Gastrocnemius medialis (tissue), 4 donors: ENCODE measurements at places on chromosomes 4 and X. TPM values are rescaled to one million over a fixed set of nuclear protein-coding genes. Genes with fewer than 3 reads are reported as not detected.

- H3K4me1 ChIP-seq: no peaks in the 10 kb centered on the region
- H3K36me3 ChIP-seq: no peaks in the 10 kb centered on the region
- H3K27ac ChIP-seq: no peak overlapping the region
- no peak for DNase-seq
- no peak overlapping the region for H3K4me3 ChIP-seq
Measured at GRCh38 chrX:53616946-53617345, 69.6 kb downstream of the HUWE1 start.

DNA sequence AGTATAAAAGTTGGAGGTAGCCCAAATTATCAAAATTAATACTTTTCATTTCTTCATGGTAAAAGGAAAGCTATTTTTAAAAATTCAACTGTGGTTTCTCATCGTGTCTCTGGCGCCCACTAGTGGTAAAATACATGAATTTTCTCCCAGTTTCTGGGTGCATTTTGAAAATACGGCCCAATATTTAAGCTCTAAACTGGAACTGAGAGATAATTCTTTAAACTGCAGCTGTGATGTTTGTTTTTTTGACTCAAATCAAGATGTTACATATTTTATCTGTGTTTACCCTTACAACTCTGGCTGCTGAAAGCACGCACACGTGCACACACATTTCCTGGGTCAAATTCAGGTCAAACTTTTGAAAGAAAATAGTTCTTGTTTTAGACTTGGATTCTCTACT, 123.9 kb upstream of the ACSL4 start:
- H3K27ac ChIP-seq: no peak overlapping the region
- no peak overlapping the region for H3K4me3 ChIP-seq
- H3K4me1 ChIP-seq: no peaks in the 10 kb centered on the region
- H3K27me3 ChIP-seq: no peaks in the 10 kb centered on the region

DNA sequence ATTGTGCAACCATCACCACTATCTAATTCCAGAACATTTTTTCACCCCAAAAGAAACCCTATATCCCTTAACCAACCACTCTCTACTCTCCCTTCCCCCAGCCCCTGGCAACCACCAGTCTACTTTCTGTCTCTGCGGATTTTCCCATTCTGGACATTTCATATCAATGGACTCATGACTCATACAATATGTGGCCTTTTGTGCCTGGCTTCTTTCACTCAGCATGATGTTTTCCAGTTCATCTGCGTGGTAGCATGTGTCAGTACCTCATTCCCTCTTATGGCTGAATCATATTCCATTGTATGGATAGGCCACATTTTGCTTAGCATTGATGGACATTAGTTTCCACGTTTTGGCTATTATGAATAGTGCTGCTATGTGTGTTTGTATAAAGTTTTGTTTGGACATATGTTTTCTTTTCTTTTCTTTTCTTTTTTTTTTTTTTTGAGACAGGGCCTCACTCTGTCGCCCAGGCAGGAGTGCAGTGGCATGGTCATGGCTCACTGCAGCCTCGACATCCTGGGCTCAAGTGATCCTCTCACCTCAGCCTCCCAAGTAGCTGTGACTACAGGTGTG, 335.4 kb downstream of the BCOR start:
- no peaks in the 10 kb centered on the region for H3K27me3 ChIP-seq
- no peaks in the 10 kb centered on the region for H3K36me3 ChIP-seq
- H3K27ac ChIP-seq: no peak overlapping the region

DNA sequence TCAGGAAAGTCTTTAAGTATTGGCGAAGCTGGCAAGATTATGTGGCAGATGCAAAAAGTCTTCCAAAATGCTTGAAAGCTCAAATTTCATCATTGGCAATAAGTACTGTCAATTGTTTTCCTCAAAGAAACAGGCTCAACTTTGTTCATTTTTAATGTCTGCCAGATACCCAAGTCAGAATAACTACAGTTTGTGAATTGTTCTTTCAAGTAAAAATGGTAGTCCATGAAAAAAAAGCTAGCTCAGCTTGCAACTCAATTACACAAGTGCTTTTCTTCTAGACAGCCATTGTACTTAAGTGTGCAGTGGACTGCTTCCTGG, 70.5 kb downstream of the AFF1 start:
- H3K4me1 ChIP-seq: peaks cover 51% of the 10 kb centered on the region
- peak overlapping the region; percentile 93 for H3K27ac ChIP-seq
- no peaks in the 10 kb centered on the region for H3K36me3 ChIP-seq
- H3K4me3 ChIP-seq: peak overlapping the region; percentile 90
- no peaks in the 10 kb centered on the region for H3K27me3 ChIP-seq
- DNase-seq: no peak

DNA sequence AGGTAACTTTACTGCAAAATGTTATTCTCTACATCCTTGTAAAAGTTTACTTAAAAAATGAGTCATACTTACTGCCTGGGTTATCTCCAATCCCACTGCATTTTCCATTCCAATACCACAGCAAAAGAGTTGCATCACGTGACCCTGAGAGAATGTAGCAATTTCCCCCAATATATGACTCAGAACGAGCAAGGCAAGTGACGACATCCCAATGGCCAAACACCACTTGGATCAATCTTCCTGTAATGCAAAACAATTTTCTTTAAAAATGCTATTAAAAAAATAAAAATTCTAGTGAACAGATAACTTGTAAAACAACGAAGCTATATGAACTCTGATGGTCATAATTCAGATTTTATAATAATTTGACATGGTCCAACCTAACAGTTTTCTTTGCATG, 224.3 kb downstream of the DCLK2 start:
- no peaks in the 10 kb centered on the region for H3K27me3 ChIP-seq
- no peaks in the 10 kb centered on the region for H3K36me3 ChIP-seq
- DNase-seq: no peak
- H3K4me1 ChIP-seq: no peaks in the 10 kb centered on the region

- H3K27ac ChIP-seq: no peak overlapping the region
- no peak for DNase-seq
- no peaks in the 10 kb centered on the region for H3K4me1 ChIP-seq
- no peak overlapping the region for H3K4me3 ChIP-seq
Measured at GRCh38 chrX:25536307-25536970, 520.7 kb upstream of the ARX start.

GRCh38 chrX:97619499-97619898, 735.8 kb downstream of the RPA4 start:
- no peaks in the 10 kb centered on the region for H3K36me3 ChIP-seq
- H3K27ac ChIP-seq: no peak overlapping the region
- DNase-seq: no peak
- no peaks in the 10 kb centered on the region for H3K27me3 ChIP-seq
- H3K4me3 ChIP-seq: no peak overlapping the region

GRCh38 chr4:8480221-8480620, 39.6 kb downstream of the TRMT44 start:
- no peaks in the 10 kb centered on the region for H3K36me3 ChIP-seq
- no peak for DNase-seq
- no peak overlapping the region for H3K4me3 ChIP-seq

DNA sequence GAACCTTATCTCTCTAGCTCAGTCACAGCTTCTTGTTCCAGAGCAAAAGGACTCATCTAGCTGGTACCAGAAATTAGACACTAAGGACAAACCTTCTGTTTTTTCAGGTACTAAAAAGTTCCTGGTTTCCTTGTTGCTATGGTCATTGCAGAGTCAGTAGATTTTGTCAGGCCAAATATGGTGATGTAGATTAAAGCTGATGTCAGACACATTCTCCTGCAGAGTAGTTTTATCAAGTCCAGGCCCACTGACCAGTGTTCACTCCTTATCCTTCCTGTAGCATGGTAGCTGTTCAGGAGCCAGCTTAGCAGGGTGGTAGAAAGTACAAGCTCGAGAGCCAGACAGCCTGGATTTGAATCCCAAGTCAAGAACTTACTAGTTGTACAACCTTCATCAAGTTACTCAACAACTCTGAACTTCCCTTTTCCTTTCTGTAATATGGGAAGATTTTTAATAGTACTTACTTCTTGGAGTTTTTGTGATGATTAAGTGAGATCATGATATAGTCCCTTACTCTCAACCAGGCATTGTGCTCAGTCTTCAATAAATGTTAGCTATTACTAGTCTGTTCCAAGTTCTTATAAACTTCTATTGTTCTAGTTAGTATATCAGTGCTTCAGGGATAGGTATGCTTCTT, 17.9 kb downstream of the OCRL start:
- H3K27me3 ChIP-seq: no peaks in the 10 kb centered on the region
- peaks cover 12% of the 10 kb centered on the region for H3K4me1 ChIP-seq
- no peaks in the 10 kb centered on the region for H3K36me3 ChIP-seq
- DNase-seq: no peak
- H3K27ac ChIP-seq: no peak overlapping the region

DNA sequence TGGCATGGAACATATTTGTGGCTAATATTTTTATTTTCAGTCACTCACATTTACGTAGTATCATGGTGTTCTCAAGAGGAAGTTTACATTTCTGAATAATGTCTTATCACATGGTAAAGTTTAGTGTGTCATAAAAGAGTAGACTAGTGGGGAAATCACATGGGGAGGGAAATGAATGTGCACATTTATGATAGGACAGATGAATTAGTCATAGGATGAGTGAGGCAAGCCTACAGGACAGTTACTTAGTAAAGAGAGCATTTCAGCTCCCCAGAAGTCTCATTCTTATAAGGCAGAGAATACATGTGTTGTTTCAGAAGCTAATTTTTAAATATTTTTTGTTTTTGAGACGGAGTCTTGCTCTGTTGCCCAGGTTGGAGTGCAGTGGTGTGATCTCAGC, 6.2 kb downstream of the GK start:
- no peak for DNase-seq
- H3K4me1 ChIP-seq: no peaks in the 10 kb centered on the region
- H3K4me3 ChIP-seq: no peak overlapping the region
- no peak overlapping the region for H3K27ac ChIP-seq
- H3K27me3 ChIP-seq: no peaks in the 10 kb centered on the region

DNA sequence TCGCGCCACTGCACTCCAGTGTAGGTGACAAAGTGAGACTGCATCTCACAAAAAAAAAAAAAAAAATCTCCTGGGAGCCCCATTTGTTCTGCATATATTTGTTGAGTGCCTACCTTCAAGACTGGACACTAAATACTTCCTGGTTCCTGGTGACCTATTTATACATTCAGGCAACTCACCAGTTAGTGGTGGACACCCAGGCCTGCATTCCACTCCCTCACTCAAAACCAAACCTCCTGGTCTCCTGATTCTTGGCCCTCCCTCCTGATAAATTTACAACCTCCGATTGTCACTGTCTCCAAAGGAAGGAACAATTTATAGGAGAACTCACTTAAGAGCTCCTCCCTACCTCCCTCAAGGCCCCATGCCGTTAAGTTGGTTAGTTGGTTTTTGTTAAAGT, 3.1 kb downstream of the SYAP1 start:
- no peak for DNase-seq
- peaks cover 10% of the 10 kb centered on the region for H3K4me1 ChIP-seq
- no peak overlapping the region for H3K4me3 ChIP-seq
- no peaks in the 10 kb centered on the region for H3K27me3 ChIP-seq

DNA sequence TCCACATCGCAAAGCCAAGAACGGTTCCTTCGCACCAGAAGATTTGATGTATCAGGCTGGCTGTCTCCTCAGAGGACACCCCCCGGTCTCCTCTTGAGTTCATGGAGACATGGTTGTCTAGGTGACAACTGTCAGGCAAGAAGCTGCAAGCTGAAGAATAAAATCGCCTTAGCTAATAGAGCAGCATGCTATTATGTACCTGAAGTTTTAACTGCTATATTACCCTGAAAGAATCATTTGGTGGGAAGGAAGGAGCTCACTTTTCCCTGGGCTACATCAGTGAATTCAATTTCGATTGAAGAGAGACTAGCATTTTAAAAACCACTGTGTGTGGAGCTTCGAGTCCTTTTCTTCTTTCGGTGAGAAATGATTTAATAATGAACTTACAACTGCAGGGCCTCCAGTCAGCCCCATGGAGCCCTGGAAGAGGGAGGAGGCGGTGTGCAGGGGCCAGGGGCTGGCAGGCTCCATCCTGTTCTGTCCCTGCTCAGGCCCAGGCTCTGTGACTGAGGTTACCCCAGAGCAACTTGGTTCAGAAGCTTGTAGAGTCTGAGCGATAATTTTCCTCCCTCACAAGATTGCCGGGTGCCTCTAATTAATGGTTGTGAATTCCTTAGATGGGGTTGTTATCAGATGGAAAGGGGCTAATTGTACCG, 191.3 kb downstream of the MID1IP1 start:
- no peak overlapping the region for H3K4me3 ChIP-seq
- H3K27ac ChIP-seq: no peak overlapping the region
- no peaks in the 10 kb centered on the region for H3K36me3 ChIP-seq
- no peaks in the 10 kb centered on the region for H3K27me3 ChIP-seq

DNA sequence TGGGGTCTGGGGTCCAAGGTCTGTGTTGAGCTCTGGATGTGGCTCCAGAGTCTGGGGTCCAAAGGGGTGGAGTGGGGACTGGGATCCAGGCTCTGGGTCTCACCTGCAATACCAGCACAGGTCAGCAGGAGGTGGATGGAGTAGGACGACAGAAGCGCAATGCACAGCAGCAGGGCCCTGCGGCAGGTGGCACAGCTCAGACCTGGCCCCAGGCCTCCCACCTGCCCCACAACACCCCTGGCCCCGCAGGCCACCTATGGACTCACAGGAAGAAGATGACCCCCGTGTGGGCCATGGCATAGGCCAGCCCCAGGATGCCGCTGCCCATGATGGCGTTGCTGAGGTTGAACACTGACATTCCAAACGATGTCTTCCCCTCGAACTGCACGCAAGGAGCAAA, 3.4 kb downstream of the SLC38A5 start:
- DNase-seq: no peak
- no peak overlapping the region for H3K4me3 ChIP-seq
- no peak overlapping the region for H3K27ac ChIP-seq
- no peaks in the 10 kb centered on the region for H3K36me3 ChIP-seq
- no peaks in the 10 kb centered on the region for H3K4me1 ChIP-seq

DNA sequence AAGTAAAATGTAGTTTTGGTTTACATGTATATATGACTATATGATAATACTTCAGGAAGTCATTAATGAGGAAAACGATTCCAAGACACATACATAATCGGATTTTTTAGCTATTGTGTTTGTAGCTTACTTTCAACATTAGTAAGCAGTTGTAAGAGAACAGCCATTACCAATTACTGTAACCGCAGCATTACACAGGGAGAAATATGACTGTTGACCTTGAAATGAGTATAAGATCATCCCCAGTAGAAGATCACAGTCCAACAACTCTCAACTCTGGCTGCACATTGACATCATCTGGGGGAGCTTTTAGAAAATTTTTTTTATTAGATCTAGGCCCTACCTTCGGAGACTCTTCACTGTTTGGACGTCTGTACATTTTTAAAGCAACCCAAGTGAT, 762.0 kb upstream of the MAGEB2 start:
- H3K4me1 ChIP-seq: no peaks in the 10 kb centered on the region
- no peak overlapping the region for H3K27ac ChIP-seq
- no peak for DNase-seq

- H3K27ac ChIP-seq: no peak overlapping the region
- no peaks in the 10 kb centered on the region for H3K27me3 ChIP-seq
- no peak overlapping the region for H3K4me3 ChIP-seq
Measured at GRCh38 chrX:48826876-48827653, 752 bp downstream of the ERAS start.

- DNase-seq: no peak
- H3K4me1 ChIP-seq: peaks cover 7% of the 10 kb centered on the region
- no peak overlapping the region for H3K27ac ChIP-seq
- H3K36me3 ChIP-seq: no peaks in the 10 kb centered on the region
- H3K27me3 ChIP-seq: no peaks in the 10 kb centered on the region
Measured at GRCh38 chr4:110310795-110311194, 112.4 kb upstream of the ELOVL6 start.

The TREX2 gene
- not detected for total RNA-seq

The ATOH1 gene
- not detected for total RNA-seq

The RBMXL3 gene
- total RNA-seq: not detected

The IQSEC2 gene
- 75.2 TPM for total RNA-seq

The PPP4R3C gene
- not detected for total RNA-seq

The AFP gene
- not detected for total RNA-seq

The ANKRD50 gene
- total RNA-seq: 3.7 TPM

The KLF8 gene
- 4.1 TPM for total RNA-seq

The DCX gene
- total RNA-seq: not detected

The C4orf36 gene
- 0.38 TPM for total RNA-seq
